Activated CD8-positive, alpha-beta memory T cell treated with anti-CD3 and anti-CD28 coated beads for 1 hour (primary cell): ENCODE measurements at places on chromosomes 7 and 10.

DNA sequence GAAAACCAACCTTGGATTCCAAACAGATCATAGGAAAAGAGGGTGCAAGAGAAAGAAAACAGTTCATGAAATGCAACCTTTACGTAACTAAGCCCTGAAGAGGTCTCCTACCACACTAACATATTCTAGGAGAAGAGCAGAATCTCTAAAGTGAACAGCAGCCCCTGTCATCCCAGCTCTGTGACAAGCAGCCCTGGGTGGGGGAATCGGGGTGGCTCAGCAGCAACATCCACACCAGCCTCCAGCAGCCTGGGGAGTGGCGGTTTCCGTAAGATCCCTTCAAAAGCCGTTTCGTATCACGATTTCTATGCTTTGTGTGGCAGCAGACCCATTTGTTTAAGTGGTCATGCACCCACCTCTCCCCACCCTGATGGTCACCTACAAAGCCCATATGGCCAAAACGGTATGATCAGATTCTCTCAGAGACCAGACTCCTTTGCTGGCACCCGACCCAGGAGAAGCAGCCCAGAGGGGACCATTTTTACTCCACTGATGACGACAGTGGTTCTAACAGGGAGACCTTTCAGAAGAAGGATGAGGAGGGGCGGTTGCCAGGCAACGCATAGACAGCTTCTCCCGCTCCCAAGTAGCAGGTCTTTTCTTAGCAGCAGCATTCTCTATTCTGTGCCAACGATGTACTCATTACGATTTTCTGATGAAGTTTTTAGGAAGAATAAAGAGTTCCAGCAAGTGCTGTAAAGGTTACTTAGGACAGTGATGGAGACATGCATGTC is 300.6 kb downstream of the DNAJB6 start:
- DNase-seq: no peak

DNA sequence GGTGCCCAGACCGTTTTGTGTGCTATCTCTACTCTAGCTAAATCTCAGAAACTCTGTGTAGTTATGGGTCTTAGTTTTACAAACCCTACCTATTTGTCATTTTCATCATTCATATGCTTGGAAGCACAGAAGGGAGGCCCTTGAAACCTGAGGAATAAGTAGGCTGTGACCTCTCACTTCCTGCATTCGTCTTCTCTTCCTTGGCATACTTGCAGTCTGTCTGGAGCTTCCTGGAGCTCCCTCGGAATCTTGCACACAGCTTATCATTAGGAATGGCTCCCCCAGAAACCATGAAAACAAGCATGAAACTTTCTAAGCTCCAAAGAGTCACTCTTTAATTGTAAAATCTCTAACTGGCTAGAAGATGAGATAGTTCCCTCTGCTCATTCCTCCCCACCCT is 376.9 kb upstream of the MYO3A start:
- no peak for DNase-seq

DNA sequence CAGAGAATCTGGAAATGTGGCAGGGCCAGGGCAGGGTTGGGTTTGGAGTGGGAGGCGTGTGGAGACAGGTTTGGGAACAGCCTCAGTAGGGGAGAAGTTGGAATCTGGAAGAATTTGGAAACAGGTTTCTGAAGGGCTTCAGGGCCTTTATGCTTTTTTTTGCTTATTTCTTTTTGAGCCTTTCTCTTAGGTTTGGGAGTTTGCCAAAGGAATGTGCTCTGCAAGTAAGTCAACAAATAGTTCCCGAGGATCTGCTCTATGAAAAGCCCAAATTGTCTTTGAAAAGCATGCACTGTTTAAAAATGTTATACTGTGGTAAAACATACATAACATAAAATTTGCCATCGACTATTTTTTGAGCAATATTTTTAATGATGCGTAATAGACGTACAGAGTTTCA is 86.7 kb upstream of the ADRB1 start:
- DNase-seq: no peak

DNA sequence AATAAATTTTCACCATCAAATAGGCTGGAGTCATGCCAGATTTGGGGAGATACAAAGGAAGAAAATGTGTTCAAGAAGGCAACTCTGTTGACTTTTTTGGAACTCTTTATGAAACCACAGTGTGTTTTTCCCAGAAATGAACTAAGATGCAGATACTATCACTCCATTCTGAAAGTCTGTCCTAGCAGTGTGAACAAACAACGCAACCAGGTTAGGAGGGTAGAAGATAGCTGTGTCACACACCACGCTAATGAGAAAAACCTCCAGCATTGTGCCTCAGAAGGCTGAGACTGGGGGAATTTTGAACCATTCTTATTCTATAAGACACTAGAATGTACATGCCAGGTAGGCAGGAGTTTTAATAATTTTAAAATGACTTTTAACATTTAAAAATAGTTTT is 15.9 kb upstream of the ATP6V0A4 start:
- DNase-seq: no peak

DNA sequence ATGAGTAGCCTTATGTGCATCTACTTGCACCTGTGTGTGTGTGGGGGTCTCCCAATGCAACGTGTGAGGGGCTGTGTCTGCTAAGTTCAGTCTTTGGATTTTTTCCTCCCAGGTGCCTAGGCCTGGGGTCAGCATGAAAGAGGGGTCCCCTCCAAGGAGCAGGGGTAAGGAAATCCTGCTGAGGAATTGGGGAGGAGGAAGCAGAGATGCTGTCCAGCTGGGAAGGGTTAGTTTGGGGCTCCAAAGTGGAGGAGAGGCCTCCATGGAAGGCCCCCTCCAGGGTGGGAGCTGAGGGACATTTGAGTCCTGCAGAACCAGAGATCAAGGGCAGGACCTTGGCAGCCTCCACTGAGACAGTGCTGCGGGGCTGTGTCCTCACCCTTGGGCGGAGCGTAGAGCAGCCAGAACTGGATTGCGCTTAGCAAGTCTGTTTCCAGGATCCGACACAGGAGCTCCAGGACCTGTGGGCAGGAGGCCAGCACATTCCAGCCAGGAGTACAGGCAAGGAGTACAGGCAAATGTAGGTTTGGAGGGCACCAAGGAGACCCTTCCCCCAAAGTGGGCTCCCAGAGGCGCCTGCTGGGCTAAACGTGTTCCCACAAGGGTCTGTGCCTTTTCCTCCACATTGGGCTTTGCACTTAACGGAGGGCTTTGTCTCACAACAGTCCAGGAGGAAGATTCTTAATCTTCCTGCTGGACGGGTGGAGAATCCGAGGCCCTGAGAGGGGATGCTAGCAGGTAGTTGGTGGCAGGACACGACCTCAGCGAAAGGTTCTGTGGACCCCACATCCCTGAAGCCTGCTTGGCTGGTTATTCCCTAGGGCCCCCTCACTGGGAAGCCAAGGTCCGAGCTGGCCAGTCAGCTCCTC is 10.1 kb downstream of the TBATA start:
- DNase-seq: no peak

- DNase-seq: no peak
Observed at GRCh38 chr7:64636386-64636785, 29.5 kb upstream of the ZNF107 start.

GRCh38 chr10:98023024-98023423 is 7.4 kb downstream of the CRTAC1 start:
- no peak for DNase-seq

- no peak for DNase-seq
Observed at GRCh38 chr10:5142199-5142598, 42.8 kb downstream of the AKR1C8 start.

DNA sequence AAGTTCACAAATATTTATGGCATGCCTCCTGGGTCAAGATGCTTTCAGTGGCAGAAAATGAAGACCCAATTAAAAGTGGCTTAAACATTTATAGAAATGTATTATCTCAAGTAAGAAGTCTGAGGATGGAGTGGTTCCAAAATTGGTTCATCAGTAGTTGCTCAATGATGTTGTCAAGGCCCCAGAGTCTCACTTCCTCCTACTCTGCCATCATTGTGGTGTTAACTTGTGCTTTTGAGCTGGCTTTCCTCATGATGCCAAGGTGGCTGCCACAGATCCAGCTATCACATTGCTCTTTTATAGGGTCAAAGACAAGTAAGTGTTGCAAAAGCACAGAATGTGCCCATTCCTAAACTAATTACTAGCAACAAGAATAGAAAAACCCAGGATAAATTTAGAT is 404.6 kb upstream of the NRP1 start:
- DNase-seq: no peak

DNA sequence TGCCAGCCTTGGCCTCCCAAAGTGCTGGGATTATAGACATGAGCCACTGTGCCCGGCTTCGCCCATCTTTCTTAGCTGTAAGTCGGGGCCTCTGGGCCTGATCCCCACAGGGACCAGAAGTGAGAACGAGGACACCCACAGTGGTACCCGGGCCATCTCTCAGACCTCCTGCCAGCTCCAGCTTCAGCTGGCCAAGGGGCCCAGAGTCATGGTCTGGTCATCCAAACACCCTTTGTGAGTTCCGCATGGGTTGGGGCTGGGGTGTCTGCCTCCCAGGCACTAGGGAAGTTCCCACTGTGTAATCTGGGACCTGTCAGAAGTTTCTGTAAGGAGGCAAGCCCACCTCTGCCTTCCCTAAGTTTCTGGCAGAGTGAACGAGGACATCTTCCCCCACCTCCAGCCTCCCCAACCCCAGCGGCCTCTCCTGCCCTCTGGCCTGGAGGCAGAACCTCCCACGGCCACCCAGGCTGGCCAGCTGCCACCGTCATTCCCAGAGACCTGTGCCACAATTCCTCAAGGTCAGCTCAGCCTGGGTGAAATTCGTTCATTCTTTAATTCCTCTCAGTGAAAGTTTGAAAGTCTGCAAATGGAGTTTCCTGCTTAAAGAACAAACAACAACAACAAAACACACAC is 19.5 kb upstream of the FOXL3 start:
- no peak for DNase-seq

DNA sequence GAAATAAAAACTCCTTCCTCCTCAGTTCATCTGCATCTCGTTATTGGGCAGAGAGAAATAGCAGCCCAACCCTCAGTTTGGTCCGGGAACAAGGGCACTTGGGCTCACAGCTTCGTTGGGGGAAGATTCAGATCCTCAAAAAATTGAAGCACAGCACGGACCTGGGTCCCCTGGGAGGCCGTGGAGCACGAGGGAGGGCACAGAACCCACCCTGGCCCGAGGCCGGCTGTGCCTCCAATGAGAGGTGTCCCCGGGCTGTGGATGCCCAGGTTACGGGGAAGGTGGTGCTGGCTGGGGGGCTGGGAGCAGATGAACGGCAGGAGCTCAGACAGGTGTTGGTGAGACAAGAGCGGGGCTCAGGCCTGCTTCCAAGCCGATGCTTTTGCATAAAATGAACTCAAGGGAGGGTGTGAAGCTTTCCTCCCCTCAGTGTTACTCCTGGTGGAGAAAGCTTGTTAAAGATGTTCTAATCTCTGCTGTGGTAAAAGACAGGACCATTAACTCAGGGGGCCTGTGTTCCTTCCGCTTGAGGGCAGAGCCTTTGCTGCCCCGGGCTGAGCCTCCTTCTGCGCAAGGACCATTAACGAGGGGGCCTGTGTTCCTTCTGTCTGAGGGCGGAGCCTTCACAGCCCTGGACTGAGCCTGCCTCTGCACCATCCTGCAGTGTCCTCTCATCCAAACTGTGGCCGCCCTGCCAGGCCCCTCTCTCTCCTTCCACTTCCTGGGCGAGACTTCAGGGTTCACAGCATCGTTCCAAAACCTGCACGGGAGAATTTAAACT is 302.2 kb downstream of the ADARB2 start:
- no peak for DNase-seq

DNA sequence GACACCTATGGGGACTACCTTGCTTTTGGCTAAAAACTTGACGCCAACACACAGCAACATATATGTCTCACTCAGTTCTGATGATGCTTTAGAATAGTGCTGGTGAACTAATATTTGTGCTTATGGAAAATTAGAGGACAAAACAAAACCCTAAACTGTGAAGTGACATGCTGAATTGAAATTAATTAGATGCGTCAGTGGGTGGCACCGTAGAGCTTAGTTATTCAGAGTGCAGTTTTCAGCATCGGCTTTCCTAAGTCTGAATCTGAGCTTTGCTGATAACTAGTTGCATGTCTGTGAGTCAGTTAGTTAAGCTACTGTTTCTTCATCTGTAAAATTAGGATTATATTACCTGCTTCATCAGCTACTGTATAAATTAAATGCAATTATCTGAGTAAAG is 245.0 kb upstream of the SORCS1 start:
- DNase-seq: no peak

DNA sequence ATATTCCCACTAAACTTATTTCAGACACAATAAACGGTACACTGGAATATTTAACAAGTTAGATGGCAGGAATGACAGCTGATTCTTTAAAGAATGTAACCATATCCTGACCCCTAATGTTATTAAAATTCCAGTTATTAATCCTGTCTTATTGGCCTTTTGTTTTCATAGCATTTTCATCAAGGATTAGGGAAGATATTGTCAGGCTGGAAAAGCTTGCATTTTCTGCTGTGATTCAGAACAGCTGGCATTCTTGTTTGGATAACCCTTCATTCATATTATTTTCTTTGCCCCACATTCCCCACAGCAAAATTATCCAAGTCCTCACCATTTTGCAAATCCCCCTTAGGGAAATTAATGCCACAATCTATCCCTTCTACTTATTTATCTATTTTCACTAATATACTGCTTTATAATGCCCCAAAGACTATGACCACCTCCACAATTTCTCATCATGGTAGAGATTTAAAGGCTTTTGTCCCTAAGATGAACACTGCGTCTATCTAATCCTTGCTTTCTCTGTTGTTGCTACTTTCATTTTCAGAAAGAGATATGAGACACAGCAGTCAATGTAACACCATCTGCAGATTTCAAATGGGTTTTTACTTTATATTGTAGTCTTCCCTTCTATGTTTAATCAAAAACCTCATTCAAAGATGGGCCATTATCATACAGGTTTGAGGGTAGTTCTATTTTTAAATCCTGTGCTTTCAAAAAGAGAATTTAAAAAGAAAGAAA is 475.1 kb downstream of the PARD3 start:
- no peak for DNase-seq

GRCh38 chr10:101565370-101565900 is 22.6 kb downstream of the POLL start:
- DNase-seq: no peak

DNA sequence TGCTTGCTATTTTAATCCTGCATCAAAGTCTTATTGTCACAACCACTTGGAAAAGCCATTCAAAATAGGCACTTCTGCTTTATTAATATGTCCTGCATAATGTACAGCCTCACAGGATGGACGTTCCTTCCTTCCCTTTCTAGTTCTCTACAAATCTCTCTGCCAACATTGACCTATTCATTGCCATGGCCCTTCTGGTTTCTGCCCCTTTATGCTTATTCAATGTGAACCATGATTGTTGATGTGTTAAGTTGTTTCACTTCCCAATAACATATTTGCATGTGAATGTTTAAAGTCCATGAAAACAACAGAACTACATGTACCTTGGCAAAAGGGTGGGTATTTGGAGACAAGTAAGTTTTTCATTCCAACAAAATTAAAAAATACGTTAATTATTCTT is 45.7 kb downstream of the COL28A1 start:
- no peak for DNase-seq

DNA sequence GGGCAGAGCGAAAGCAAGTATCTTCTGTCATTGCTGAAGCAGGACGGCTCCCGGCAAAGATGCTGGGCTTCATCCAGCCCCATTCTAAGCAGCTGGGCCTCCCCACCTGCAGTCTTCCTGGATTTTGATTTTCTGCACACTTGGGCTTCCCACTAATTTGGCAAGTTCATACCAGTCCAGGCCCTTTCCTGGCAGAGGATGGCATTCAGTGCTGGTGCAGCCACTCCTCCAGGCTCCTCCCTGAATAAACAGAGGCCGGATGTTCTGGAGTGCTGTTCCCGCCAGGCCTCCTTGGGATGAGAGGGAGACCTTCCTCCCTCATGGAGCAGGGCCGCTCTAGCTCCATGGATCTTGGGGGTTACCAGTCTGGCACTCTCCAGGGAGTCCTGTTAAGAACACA is 3.4 kb downstream of the BAG3 start:
- DNase-seq: no peak
